ENCODE measurements at places on chromosomes 5 and 9.

DNA sequence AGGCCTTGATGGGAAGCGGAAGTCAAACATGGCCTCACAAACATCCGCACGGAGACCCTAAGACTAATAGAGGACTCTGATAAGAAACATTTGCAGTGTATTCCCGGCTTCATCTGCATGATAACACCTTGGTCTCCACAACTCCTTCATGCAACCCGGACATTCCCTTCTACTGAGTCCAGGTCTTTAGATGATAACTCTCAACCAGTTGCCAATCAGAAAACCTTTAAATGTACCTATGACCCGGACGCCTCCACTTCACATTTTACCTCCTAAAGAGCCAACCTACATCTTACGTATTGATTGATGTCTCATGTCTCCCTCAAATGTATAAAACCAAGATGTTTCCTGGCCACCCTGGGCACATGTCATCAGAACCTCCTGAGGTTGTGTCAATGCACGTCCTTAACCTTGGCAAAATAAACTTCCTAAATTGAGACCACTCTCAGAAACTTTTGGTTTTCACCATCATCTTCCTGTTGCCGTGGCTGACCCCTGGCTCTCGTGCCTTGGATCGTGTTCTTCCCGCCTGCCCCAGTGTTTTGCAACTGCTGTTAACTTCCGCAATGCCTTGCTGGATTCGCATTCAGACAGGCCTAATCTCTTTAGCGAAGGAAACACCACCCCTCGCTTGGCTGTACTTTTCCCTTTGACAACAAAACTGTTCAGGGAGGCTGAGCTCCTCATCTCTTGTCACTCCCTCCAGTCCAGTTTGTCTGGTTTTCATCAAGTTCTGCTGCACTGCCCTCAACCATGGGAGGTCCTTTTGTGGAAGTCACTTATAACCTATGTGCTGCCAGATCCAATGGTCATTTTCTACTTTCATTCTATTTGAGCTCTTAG is 1.1 kb upstream of the DAP start:
- no peak for DNase-seq

- no peak for DNase-seq
These were observed 67.7 kb upstream of the UBTD2 start for GRCh38 chr5:172351240-172351778.

GRCh38 chr5:52007230-52007858 is 624.1 kb downstream of the ISL1 start:
- no peak for DNase-seq

- no peak for DNase-seq
These were observed 280.3 kb upstream of the CDH9 start for GRCh38 chr5:27318701-27319100.

GRCh38 chr5:148268566-148268965 is at the start of gene SPINK13:
Gene SPINK13, plus strand, starts transcription at chr5:148268794. Its CDS starts 1,279 bp downstream, at chr5:148270073.
- no peak for DNase-seq

GRCh38 chr5:20694121-20694520 is 706.1 kb upstream of the CDH18 start:
- no peak for DNase-seq

GRCh38 chr5:128408622-128409021 is 129.4 kb downstream of the FBN2 start:
- DNase-seq, result no peak

DNA sequence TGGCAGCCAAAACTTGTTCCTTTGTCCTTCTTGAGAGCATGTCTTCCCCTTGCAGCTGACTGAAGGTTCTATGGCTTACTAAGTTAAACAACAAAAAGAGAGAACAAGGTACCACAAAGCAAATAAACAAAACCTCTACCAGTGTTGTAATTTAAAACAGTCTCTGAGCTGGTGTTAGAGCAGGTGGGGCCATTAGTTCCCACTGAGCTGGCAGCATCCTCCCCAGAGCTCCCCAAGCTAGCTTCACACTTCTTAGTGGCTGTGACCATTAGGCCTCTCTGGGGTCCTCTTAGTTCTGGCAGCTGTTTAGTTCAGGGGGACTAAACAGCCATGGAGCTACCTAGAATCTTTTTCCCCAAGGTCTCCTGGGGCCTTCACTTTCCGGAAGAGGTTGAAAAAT is 128.6 kb upstream of the ELL2 start:
- DNase-seq, result no peak

DNA sequence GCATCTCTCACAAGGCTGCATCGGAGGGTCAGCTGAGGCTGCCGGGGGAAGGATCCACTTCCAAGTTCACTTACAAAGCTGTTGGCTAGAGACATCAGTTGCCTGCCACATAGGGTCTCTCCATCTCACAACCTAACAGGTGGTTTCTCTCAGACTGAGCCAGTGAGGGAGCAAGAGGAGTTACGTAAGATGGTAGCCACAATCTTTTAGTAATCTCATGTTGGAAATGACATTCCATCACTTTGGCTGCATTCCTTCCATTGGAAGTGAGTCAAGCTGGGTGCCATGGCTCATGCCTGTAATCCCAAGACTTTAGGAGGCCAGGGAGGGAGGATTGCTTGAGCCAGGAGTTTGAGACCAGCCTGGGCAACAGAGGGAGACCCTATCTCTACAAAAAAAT is 7.4 kb upstream of the GRK6 start:
- no peak for DNase-seq

DNA sequence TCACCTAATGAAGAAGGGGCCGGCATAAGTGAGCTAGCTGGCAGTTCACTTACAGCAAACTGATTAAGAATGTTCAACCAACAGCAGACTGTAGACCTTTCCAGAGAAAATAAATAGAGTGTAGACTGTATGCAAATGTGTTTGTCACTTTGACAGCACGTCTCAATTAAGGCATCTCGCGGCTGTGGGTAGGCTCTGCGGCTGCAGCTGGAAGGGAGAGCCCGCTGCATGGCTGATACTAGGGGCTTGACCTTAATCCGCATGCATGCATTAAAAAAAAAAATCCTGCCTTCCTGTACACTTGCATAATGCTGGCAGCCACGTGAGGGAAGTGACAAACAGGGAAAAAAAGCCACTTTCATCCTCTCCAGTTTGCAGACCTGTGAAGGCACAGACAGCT is 82.3 kb downstream of the CRB2 start:
- DNase-seq, result no peak

DNA sequence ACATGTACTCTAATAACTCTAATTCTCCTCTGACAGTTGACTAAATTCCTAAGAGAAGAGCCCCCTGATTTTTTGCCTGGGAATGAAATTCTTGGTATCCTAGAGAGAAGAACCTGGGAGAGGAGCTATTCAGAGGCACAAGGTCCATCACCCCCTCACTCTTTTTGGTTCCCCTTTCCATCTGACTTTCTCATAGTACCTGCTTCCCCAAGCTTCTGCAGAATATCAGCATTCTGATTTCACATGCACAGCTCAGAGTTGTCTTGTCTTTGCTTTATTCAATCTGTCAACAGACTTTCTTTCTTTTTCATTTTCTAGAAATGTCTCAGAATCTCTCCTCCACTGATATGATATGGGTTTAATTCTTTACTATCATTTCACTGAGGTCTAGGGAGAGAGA is 141.5 kb upstream of the FBXL17 start:
- DNase-seq, result no peak

DNA sequence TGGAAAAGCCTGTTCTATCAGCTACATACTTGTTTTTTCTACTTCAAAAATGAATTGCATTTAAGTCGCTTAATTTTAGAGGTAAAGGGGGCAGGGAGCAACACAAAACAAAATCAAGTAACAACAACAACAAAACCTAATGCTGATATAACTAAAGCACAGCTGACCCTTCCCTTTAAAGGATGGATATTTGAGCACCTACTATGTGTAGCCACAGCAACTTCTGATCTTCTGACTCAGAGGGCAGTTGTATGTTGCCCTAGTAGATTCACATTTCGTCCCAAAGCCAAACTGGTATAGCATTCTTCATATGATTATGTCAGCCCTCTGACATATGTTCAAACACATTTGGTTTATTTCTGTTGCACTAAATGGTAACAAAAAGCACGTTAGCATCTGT is 6.8 kb downstream of the DAB2 start:
- no peak for DNase-seq

- no peak for DNase-seq
These were observed 90.8 kb downstream of the SLF1 start for GRCh38 chr5:94709277-94709676.

DNA sequence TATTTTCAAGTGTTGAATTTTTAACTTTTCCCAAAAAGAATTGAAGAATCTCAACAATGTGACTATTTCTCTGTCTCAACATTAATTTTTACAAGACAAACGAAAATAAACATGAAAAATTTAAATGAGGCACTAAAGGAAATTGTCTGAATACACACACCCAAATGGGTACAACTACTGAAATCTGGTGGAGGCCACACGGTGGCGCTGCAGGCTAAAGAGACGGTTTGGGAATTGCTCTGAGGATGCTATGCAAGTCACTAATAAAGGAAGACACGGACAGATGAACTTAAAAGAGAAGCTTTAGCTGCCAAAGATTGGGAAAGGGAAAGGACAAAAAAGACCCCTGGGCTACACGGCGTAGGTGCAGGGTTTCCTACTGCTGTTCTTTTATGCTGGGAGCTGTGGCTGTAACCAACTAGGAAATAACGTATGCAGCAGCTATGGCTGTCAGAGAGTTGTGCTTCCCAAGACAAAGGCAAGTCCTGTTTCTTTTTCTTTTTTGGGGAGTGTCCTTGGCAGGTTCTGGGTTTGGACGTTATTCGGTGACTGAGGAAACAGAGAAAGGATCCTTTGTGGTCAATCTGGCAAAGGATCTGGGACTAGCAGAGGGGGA is at the start of gene PCDHB10:
TSS of gene PCDHB10 (plus strand) at position 244 of the 616 bp plus-strand sequence. CDS start at position 444, 200 bp downstream.
- DNase-seq, result peak; percentile 66

GRCh38 chr5:178209334-178210072 is 5.2 kb downstream of the HNRNPAB start:
- DNase-seq, result no peak

DNA sequence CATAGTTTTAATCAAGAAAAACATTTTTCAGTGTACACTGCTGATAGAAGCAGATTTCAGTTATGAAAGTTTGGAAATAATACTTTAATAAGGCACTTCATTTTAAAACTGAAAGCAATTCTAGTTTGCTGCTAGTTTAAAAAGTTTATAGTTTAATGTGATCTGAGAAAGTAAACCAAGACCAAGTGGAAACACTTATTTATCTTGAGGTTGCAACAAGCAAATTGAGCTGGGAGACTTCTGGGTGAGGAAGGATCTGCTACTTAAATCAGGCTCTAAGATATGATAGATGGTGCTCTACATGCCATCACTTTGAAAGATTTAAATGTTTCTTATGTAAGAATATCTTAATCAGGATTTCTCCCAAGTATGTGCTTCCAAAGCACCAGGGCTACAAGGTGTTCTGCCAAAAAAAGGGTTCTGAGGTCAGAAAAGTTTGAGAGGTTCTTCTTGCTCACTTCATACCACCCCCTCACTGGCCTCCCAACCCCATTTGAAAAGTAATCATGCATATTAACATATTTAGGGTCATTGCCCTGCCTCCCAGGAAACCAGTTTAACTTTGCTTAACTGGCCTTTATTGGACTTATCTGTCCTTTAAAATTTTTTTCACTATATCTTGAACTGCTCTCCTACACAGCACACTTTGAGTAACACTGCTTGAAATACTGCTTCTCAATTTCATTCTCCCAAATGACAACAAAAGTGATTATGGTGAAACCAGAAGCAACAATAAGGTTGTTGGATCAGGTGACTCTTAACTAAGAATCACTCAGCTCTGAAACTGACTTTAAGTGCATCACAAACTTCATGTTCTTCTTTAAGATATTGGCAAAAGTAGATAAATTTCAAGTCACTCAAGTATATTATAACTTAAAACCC is 15.5 kb downstream of the SLC44A1 start:
- DNase-seq, result no peak

DNA sequence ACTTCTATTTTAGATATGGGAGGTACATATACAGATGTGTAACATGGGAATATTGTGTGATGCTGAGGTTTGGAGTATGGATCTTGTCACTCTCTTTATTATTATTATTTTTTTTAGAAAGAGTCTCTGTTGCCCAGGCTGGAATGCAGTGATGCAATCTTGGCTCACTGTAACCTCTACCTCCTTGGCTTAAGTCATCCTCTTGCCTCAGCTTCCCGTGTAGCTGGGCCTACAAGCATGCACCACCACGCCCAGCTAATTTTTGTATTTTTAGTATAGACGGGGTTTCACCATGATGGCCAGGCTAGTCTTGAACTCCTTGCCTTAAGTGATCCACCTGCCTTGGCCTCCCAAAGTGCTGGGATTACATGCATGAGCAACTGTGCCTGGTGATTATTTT is 138.4 kb upstream of the SLC28A3 start:
- no peak for DNase-seq

GRCh38 chr9:137879566-137880150 is 2.1 kb downstream of the CACNA1B start:
- DNase-seq, result no peak

DNA sequence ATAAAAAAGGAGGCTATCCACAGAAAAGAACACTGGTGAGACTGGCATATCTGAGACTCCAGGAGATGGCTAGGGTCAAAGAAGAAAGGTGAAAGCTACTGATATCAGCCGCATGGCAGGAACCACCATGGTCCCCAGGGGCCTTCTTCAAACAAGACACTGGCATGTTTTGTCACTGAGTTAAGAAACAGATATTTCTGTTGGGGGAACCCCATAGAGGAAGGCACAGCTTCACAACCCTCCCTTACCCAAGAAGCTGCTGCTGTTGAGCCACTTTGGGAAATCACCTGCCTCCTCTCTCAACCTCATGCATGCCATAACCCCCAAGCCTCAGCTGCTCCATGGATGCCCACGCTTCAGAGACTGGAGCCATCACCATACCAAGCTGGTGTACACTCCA is 13.3 kb upstream of the BTNL3 start:
- no peak for DNase-seq

- no peak for DNase-seq
These were observed 15.7 kb upstream of the AIF1L start for GRCh38 chr9:131080589-131080988.

DNA sequence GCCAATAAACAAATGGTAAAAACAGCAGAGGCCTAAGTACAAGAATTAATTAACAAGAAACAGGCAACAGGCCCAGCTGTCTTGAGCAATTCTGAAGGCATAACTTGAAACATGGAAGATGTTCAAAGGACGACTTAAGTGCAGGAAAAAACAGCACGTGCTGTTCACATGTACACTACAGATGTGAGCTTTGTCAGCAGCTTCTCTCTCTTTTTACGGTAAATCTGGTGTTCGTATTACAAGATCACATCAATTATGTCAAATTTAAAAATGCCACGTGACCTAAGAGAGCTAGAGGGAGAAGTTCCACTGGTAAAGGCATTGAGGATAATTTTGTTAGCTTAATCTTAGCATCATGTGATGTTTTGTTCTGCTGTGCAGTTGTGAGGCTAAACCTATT is 281.1 kb downstream of the PSAT1 start:
- DNase-seq, result no peak

GRCh38 chr9:111064160-111064837 is 26.0 kb upstream of the LPAR1 start:
- DNase-seq, result no peak

GRCh38 chr5:57986761-57987341 is 473.0 kb downstream of the PLK2 start:
- DNase-seq, result peak; percentile 46

- DNase-seq, result no peak
These were observed 3.6 kb downstream of the ERGIC1 start for GRCh38 chr5:172837640-172838039.

DNA sequence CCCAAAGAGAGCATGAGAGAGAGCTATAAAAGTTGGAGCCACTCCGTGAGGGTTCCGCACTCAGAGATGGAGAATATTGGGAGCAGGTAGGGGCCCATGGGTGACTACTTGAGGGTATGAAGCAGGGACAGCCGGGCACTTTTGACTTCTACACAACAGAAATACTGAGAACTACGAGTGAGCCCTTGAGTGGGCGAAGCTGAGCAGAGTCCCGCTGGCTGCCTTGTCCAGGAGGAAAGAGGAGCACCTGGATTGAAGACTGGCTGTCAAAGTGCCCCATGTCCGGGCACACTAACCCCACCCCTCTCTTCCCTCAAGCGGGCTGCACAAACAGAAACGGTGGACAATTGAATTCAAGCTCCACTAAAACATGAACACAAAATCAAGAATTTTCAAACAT is 33.6 kb downstream of the FYB1 start:
- no peak for DNase-seq
